ENCODE measurements at places on chromosomes 3 and 15.

DNA sequence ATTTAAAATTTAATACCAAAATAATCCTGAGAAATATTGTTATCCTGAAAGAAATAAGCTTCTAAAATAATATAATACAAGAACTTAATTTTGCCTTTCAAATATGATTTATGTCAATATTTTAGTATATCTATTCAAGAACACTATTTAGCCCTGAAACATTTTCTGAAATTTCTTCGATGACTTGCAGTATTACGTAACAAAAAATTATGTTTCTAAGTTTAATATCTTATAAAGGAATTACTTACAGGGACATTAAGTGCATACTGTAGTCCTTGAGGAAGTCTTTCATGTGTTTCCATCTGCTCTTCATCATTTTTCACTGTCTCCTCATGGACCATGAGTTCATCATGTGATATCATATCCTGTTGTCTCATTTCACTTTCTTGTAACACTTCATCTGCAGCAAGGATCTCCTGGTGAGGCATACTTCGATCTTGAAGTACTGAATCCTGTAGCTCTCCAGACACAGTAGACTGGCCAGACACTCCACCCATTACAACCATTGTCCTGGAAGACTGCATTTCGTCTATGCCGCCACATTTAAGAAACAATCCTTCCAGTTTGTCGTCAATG, 62.0 kb downstream of the ZNF148 start:
- no peak for DNase-seq

GRCh38 chr15:92361321-92362000, 32.2 kb upstream of the ST8SIA2 start:
- DNase-seq = no peak

DNA sequence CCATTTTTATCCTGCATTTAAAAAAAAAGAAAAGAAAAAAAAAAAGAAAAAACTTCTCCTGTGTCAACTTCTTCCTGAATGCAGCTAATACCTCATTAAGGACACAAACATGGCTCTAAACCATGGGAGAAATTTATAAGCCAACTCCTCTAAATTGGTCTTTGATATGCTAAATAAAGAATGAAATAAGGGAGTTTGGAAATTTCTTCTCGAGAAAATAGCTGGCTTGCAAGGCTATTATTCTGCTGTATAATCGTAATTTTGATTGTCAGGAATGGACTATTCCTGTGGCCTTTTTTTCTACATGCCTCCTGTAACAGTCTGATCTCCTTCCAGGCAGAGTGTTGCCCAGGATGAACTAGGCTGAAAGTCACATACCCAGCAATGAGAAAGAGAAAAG, 20.6 kb downstream of the CTXND1 start:
- no peak for DNase-seq

GRCh38 chr15:33314069-33314468, 3.3 kb downstream of the RYR3 start:
- no peak for DNase-seq

DNA sequence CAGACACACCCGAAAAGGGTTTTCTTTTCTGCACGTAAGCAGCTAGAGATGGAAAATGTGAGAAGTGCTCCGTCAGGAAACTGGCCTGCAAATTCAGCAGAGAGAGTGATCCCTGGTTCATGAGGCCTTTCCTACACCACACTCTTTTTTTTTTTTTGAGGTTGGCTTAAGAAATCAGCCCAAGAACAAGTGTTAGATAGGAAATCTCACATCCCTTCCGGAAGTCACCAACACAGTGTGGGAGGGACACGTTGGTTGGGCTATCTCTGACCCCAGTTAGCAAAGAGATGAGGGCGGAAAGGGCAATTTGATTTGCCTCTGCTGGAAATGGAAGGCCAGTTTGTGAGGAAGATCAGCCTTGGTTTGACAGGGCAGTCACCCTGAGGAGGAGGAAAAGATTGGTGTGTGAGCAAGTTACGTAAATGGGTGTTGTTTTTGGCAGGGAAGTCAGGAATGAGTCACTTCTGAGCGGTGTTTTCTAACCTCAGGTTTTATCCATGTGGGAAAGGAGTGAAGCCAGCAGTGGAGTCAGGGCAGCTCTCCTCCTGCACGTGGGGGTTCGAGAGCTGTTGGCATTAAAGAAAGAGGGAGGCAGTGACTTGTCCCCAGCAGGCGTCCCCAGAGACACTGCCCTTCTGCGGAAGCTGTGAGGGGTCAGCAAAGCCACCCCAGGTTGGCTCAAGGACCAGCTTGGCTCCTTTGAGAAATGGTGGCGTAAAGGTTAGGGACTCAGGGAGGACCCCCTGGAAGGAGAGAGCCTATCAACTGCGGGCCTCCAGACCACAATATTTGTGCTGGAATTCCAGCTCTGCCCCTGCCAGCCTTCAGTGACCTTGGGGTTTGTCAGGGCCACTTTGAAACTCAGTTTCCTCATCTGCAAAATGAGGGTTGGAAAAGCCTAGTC, 237.6 kb upstream of the BHLHE40 start:
- peak; percentile 98 for DNase-seq

GRCh38 chr15:96500508-96500907, 170.0 kb downstream of the NR2F2 start:
- DNase-seq = no peak

DNA sequence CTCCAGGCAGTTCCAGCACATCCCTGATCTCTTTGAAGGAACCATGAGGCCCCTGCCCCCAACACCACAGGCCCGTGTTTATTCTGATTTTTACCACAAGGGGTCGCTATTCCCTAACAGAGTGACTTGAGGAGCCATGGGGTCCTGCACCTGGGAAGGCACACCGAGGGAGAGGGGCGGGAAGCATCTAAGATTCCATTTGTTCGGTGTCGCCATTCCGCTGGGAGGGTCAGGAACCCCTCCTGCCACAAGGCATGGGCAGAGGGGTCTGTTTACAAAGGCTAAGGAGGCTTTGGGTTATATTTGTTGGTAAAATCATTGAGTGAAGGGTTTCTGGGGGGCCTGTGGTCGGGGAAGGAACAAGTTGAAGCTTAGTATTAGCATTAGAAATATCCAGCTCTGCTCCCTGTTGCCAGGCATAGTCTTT, 77.1 kb downstream of the WDR76 start:
- peak; percentile 83 for DNase-seq

DNA sequence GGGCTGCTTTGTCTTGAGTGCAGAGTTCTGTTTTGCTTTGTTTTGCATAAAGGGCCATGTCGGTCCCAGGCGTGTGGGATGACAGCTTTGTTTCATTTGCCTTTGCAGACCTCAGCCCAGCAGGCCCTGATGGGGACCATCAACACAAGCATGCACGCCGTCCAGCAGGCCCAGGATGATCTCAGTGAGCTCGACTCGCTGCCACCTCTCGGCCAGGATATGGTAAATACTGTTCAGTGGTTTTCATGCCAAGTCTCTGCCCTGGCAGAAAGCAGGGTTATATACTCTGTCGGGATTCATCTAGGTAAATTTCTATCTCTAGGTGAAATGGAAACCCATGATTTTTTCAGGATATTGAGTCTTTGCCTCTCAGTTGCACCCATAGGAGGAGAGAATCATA, 343.9 kb upstream of the TPM1 start:
- DNase-seq = no peak

- peak; percentile 91 for DNase-seq
Observed at GRCh38 chr3:50671331-50671730, 3.4 kb upstream of the DOCK3 start.

DNA sequence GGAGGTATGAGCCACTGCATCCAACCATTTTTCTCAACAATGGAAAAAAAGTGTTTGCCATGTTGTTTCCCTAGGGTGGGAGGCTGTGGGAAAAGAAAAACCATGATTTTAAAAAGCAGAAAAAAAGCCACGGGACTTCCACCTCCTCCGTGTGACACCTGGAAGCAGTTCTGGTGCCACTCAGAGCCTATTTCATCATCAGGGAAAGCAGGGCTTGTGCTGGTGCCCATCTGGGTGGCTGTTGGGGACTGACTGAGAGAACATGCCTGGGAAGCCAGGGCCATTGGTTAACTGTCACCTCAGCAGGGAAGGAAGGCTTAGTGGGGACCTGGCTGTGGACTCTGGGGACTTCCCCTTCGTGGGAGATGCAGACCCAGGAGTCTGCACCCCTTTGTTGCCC, 7.3 kb downstream of the RNU5B-1 start:
- DNase-seq = no peak

DNA sequence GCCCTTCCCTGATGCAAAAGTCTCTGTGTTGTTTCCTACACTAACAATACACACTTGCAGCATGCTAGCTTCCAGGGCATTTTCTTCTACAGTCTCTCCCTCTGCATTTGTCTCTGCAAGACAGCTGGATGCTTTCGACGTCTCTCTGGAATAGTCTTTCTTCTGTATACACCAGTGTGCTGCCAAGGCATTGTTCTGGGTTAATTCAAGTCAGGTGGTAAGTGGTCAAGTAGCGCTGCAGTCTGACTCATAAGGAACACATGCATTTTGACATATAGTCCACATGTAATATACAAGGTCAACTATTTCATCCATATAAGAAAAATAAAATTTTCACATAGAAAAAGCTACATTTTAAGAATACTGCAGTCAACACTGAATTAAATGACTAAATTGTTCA, 92.7 kb downstream of the MYLK start:
- peak; percentile 56 for DNase-seq

DNA sequence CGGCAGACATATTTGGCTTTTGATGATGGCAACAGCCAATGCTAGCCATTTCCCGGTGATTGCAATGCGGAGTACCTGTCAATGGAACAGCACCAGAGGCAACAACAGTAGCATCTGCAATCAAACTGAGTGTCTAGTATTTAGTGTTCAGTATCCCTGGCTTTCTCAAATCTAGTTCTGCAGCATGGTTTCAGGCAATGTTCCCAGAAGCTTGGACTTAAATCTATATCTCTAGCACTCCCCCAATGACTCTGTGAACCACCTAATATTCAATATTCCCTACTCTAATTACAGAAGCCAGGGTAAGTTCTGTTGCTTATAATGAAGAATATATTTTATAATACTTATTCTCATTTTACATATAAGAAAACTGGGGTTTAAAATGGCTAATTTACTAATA, 48.2 kb downstream of the TBL1XR1 start:
- peak; percentile 28 for DNase-seq

DNA sequence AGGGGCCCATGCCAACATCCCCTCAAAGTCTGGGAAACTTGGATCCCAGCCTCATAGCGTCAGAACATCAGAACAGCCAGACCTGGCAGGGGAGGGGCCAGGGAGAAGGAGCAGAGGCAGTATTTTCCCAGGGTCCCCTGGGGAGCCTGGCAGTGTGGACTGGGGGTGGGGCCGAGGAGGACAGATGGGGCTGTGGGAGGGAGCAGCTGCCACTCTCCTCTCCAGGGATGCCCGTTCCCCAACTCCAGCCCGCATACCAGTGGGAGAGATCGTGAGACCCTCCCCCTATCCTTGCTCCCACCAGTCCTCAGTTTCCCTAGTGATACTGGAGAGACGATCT, 6.5 kb upstream of the DNAJB8 start:
- no peak for DNase-seq

- DNase-seq = no peak
Observed at GRCh38 chr3:195591852-195592251, 8.1 kb upstream of the APOD start.

DNA sequence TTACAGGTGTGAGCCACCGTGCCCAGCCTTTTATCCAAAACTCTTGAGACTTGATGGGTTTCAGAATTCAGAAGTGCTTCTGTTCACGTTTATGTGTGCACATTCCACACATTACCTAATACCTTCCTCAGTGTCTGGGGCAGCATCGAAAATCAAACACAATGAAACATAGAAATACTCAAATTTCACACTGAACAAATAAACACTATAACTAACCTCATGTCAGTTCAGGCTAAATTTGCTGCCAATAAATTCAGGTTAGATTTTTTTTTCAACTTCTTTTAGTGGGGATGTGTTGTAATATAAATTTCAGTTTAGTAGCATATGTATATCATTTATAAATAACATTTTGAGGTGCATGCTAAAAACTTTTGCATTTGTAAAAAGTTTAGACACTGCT, 2.8 kb downstream of the EIF2AK4 start:
- DNase-seq = no peak

DNA sequence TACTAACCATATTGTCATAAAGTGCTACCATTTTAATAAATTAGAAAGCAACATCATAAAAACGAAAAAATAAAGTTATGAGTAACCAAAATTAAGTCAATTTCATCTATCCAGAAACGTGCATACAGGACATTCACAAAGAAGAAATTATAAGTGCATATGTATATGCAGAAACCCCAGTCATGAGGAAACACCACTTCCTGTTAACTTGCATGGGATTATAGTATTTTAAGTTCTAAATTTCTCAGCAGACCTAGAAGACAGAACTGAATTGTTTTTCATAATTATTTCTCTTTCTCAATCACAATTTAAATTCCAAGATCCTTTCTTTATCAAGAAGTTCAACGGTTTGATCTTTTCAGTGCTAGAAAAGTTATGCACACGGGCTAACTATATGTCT, 1.4 kb upstream of the KBTBD8 start:
- no peak for DNase-seq

- DNase-seq = no peak
Observed at GRCh38 chr3:183120538-183121215, 21.4 kb upstream of the MCCC1 start.

- peak; percentile 85 for DNase-seq
Observed at GRCh38 chr3:29922992-29923746, 642.3 kb downstream of the RBMS3 start.

GRCh38 chr15:94451466-94451865, 220.1 kb downstream of the MCTP2 start:
- DNase-seq = no peak

GRCh38 chr15:74265046-74265639, 29.0 kb downstream of the CCDC33 start:
- peak; percentile 69 for DNase-seq

- no peak for DNase-seq
Observed at GRCh38 chr3:110821586-110821985, 250.0 kb upstream of the NECTIN3 start.

GRCh38 chr15:47987908-47988532, 132.8 kb upstream of the SLC24A5 start:
- peak; percentile 74 for DNase-seq

DNA sequence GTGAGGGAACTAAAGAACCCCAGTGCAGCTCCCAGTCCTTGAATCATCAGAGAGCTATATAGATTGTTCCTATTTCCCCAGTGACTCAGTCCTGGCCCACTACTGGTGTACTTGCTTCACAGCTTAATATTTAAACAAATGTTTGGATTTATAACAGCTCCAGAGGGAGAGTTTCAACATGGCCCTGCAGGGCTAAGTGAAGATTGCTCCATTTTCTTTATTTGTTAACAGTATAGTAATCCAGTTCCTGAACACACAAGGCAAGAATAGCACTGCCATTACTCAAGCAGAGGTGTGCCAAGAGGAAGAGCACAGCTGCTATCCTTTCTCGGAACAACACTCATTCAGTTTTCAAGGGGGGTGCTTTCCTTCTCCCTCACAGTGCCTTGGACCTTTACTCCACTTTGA, 6.5 kb downstream of the SQOR start:
- DNase-seq = no peak
